Activated CD4-positive, alpha-beta memory T cell treated with anti-CD3 and anti-CD28 coated beads for 36 hours (primary cell): ENCODE measurements at places on chromosomes 2 and 18. TPM values are rescaled to one million over a fixed set of nuclear protein-coding genes. Genes with fewer than 3 reads are reported as not detected.

ITPRIPL1 gene
- 30.2 TPM for total RNA-seq

DNA sequence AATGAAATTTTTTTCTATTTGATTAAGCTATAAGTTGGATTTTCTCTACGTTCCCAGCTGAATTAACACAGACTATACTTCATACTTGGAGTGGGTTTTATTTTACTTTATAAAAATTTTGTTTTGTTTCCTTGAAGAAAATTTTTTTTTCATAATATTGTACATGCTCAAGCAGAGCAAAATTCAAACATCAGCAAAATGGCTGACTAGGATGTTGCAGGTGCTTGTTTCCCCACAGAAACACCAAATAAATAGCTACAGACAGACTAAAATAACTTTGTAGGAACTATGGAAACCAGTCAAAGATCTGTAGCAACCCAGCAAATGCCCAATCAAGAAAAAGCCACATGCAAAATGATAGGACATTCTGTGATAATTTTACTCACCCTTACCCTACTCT, 82.3 kb downstream of the CCDC138 start:
- H3K36me3 ChIP-seq = peaks cover 38% of the 10 kb centered on the region
- H3K4me1 ChIP-seq = no peaks in the 10 kb centered on the region
- H3K27me3 ChIP-seq = no peaks in the 10 kb centered on the region
- DNase-seq = no peak
- H3K27ac ChIP-seq = no peak overlapping the region

- H3K27me3 ChIP-seq = peaks cover 3% of the 10 kb centered on the region
- no peak overlapping the region for H3K27ac ChIP-seq
- no peak for DNase-seq
- H3K4me3 ChIP-seq = no peak overlapping the region
- H3K4me1 ChIP-seq = no peaks in the 10 kb centered on the region
- no peaks in the 10 kb centered on the region for H3K36me3 ChIP-seq
Observed at GRCh38 chr2:144366825-144367429, 153.0 kb downstream of the ZEB2 start.

DNA sequence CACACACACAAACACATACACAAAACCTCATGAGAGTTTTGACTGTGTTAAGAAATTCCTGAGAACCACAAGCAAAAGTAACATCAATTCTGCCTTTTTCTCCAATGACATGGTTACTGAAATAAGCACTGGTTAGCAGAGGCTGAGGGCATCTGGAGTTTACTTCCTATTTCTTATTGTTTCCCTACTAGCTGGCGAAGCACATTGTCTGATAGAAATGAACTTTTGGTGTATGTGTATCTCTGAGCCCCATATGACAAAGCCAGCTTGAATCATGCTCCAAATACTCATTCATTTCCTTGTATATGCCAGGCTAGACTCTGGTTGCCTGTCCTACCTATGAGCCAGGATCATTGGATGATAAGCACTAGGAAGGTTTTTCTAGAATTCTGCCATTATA, 203.1 kb downstream of the NCKAP5 start:
- H3K4me1 ChIP-seq = no peaks in the 10 kb centered on the region
- no peak for DNase-seq
- no peak overlapping the region for H3K4me3 ChIP-seq
- no peaks in the 10 kb centered on the region for H3K36me3 ChIP-seq

DNA sequence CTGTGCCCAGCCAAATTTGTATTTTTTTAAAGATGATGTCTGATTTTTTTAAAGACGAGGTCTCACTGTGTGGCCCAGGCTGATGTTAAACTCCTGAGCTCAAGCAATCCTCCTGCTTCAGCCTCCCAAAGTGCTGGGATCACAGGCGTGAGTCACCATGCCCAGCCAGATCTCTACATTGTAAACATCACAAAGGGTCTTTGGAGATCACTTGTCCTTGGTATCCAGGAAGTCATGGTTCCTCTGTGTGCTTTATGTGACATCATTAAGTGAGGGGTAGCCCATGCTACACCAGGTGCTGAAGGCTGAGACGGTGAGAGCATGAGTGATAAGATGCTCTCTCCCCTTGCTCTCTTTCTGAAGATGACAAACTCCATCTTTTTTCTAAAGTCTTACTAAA, 7.0 kb upstream of the NUP35 start:
- H3K27ac ChIP-seq = no peak overlapping the region
- H3K4me3 ChIP-seq = no peak overlapping the region
- H3K36me3 ChIP-seq = no peaks in the 10 kb centered on the region
- no peak for DNase-seq

DNA sequence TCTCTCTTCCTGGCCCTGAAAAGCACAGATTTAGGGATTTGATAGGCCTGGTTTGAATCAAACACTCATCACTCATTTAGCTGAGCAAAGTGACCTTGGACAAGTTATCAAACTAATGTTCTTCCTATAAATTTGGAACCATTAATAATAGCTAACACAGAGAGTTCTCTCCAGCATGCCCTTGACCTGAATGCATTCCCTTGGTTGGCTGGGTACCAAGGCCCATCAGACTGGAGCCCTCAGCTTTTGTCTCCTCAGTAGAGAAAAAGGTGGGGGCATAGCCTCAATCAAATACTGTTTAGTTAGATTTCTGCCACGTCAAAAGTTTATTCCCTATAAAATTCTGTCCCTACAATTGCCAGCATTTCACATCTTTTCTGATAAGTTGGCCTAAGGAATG, 13.8 kb upstream of the MRPL19 start:
- DNase-seq = no peak
- H3K4me1 ChIP-seq = no peaks in the 10 kb centered on the region
- H3K27me3 ChIP-seq = peaks cover 23% of the 10 kb centered on the region

DNA sequence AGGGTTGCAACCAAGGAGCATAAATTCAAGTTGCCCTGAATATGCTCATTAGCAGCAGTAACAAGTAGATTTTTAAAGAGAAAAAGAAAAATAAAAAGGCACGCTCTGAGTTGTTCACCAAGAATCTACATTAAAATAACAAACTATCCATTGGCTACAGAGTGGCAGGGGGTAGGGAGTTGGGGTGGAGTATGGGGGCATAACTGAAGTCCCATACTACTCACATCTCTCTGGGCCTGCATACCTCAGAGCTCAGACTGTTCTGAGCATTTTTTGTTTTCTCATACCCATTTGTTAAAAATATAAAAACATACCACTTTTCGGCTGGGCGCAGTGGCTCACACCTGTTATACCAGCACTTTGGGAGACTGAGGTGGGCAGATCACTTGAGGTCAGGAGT, 31.4 kb downstream of the ORC4 start:
- DNase-seq = no peak
- peaks cover under 1% of the 10 kb centered on the region for H3K36me3 ChIP-seq
- peaks cover 7% of the 10 kb centered on the region for H3K4me1 ChIP-seq
- H3K4me3 ChIP-seq = no peak overlapping the region

- H3K27me3 ChIP-seq = no peaks in the 10 kb centered on the region
- H3K36me3 ChIP-seq = peaks cover 3% of the 10 kb centered on the region
- no peak for DNase-seq
- no peak overlapping the region for H3K4me3 ChIP-seq
- no peaks in the 10 kb centered on the region for H3K4me1 ChIP-seq
Observed at GRCh38 chr2:73006969-73007710, 64.4 kb downstream of the SFXN5 start.

DNA sequence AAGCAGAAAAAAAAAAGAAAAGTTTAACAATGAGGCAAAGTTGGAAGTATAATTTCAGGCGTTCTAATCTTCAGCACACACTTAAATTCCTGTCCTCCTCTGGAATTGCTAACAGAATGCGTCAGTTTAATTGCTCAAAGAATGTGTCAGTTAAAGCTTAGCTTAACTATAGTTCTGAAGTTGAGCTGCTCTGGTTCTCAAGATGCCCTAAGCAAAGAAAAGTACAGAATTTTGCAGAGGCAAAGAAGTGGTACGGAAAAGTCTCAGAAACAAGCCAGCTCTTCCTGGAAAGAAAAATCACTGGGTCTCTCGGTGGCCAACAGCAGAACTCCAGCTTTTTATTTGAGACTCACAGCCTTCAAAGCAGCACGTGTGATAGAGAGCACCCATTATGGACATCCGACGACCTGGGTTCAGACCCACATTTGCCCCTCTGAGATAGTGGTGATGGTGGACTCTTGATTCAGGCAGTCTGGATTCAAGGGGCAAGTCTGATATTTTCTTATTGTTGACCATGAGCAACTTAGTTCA, 22.2 kb upstream of the MYO3B start:
- no peaks in the 10 kb centered on the region for H3K4me1 ChIP-seq
- no peaks in the 10 kb centered on the region for H3K27me3 ChIP-seq
- DNase-seq = no peak
- no peaks in the 10 kb centered on the region for H3K36me3 ChIP-seq
- H3K4me3 ChIP-seq = no peak overlapping the region

DNA sequence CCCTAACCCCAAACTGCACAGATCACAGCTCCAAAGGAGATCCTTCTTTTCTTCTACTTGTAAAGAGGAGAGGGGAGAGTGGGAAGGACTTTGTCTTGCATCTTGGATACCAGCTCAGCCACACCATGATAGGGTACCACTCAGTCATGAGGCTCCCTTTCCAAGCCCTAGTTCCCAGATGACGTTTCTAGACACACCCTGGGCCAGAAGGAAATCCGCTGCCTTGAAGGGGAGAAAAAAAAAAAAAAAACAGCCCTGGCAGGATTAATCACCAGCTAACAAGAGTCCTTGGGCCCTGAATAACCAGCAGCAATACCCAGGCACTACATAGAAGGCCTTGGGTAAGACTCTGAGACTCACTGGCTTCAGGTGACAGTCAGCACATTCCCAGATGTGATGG, 36.9 kb downstream of the ST8SIA3 start:
- H3K4me1 ChIP-seq = no peaks in the 10 kb centered on the region
- peaks cover 7% of the 10 kb centered on the region for H3K27me3 ChIP-seq
- H3K36me3 ChIP-seq = no peaks in the 10 kb centered on the region
- no peak overlapping the region for H3K4me3 ChIP-seq
- no peak for DNase-seq
- H3K27ac ChIP-seq = no peak overlapping the region

FAM237A gene
- total RNA-seq = not detected

DNA sequence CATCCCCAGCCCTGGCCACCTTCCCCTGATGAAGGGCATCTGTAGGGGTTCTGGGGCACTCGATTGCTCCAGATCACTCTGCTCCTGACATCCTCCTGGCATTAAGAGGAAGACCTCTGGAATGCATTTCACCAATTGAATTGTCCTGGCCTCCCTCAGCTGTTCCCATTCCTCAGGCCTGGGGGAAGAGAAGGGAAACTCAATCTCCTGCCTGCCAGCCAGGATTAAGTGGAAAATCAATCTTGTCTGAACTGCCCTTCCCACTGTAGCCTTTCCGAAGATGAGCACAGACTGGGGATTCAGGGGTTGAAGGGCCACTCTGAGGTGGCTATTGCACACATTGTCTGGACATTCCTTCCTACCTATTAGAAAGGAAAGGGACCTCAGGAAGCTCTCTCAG, 99.8 kb downstream of the ALK start:
- no peak overlapping the region for H3K4me3 ChIP-seq
- no peak for DNase-seq
- no peaks in the 10 kb centered on the region for H3K4me1 ChIP-seq
- peaks cover 7% of the 10 kb centered on the region for H3K27me3 ChIP-seq

- peaks cover 33% of the 10 kb centered on the region for H3K36me3 ChIP-seq
- peaks cover 32% of the 10 kb centered on the region for H3K4me1 ChIP-seq
- no peak for DNase-seq
- H3K27ac ChIP-seq = no peak overlapping the region
- no peaks in the 10 kb centered on the region for H3K27me3 ChIP-seq
- H3K4me3 ChIP-seq = no peak overlapping the region
Observed at GRCh38 chr18:36124841-36125240, 4.3 kb downstream of the SLC39A6 start.

GRCh38 chr2:36653155-36653554, 43.4 kb upstream of the VIT start:
- peaks cover 1% of the 10 kb centered on the region for H3K27me3 ChIP-seq
- H3K4me1 ChIP-seq = no peaks in the 10 kb centered on the region
- no peak overlapping the region for H3K27ac ChIP-seq
- no peak overlapping the region for H3K4me3 ChIP-seq
